ENCODE measurements at places on chromosomes 5 and 9.

DNA sequence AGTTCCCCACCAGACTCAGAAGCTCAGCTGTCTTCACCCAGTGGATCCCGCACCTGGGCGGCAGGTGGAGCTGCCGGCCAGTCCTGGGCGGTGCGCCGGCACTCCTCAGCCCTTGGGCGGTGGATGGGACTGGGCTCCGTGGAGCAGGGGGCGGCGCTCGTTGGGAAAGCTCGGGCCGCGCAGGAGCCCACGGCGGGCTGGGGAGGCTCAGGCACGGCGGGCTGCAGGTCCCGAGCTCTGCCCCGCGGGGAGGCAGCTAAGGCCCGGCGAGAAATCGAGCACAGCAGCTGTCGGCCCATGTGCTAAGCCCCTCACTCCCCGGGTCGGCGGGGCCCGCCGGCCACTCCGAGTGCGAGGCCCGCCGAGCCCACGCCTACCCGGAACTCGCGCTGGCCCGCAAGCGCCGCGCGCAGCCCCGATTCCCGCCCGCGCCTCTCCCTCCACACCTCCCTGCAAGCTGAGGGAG is 560.0 kb downstream of the BRINP1 start:
- no peak for DNase-seq
- no peak overlapping the region for H3K27ac ChIP-seq
- no peaks in the 10 kb centered on the region for H3K27me3 ChIP-seq
- no peaks in the 10 kb centered on the region for H3K36me3 ChIP-seq
- no peaks in the 10 kb centered on the region for H3K4me1 ChIP-seq
- no peak overlapping the region for H3K4me3 ChIP-seq

- peak; percentile 56 for DNase-seq
- no peak overlapping the region for H3K4me3 ChIP-seq
- H3K4me1 ChIP-seq: no peaks in the 10 kb centered on the region
Observed at GRCh38 chr5:308672-309271, 12.7 kb upstream of the AHRR start.

- DNase-seq: no peak
- H3K4me3 ChIP-seq: no peak overlapping the region
- H3K27ac ChIP-seq: no peak overlapping the region
- H3K27me3 ChIP-seq: no peaks in the 10 kb centered on the region
- H3K36me3 ChIP-seq: no peaks in the 10 kb centered on the region
Observed at GRCh38 chr9:105131981-105132380, 112.5 kb upstream of the SLC44A1 start.

- H3K27me3 ChIP-seq: peaks cover 14% of the 10 kb centered on the region
- no peaks in the 10 kb centered on the region for H3K4me1 ChIP-seq
- no peaks in the 10 kb centered on the region for H3K36me3 ChIP-seq
- H3K4me3 ChIP-seq: no peak overlapping the region
- no peak overlapping the region for H3K27ac ChIP-seq
Observed at GRCh38 chr5:31598640-31599611, 40.0 kb upstream of the PDZD2 start.

DNA sequence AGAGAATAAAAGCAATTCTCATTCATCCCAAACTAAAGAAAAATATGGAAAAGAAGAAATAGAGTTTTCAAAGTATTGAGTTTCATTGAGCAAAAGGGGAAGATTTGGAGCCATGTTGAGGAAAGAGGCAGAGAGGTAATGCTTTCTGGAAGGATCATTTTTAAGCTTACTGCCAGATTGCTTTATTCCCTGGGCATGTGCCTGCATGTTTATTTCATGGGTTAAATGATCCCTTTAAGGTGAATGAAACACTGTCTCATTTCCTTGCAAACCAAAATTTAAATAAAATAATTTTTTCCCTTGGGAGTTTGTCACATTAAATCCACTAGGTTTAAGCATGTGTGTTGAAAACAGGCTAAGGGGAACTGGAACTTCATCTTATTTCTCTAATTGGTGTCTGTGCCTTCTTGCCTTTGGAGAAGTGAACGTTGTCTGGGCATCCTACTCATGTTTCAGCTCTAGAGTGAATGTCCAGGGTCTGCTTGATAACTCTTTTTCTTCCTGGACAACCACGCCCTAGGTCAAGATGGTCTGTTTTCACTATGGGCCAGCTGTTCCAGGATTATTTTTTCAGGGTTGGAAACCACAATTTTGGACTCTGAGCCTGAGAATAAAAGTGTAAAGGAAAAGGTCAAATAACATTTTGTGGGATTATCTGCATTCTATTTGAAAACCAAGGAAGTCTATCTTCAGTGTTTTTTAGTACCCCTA is 114.1 kb upstream of the ELL2 start:
- no peaks in the 10 kb centered on the region for H3K36me3 ChIP-seq
- no peaks in the 10 kb centered on the region for H3K4me1 ChIP-seq
- no peak overlapping the region for H3K4me3 ChIP-seq
- H3K27ac ChIP-seq: no peak overlapping the region
- H3K27me3 ChIP-seq: no peaks in the 10 kb centered on the region

DNA sequence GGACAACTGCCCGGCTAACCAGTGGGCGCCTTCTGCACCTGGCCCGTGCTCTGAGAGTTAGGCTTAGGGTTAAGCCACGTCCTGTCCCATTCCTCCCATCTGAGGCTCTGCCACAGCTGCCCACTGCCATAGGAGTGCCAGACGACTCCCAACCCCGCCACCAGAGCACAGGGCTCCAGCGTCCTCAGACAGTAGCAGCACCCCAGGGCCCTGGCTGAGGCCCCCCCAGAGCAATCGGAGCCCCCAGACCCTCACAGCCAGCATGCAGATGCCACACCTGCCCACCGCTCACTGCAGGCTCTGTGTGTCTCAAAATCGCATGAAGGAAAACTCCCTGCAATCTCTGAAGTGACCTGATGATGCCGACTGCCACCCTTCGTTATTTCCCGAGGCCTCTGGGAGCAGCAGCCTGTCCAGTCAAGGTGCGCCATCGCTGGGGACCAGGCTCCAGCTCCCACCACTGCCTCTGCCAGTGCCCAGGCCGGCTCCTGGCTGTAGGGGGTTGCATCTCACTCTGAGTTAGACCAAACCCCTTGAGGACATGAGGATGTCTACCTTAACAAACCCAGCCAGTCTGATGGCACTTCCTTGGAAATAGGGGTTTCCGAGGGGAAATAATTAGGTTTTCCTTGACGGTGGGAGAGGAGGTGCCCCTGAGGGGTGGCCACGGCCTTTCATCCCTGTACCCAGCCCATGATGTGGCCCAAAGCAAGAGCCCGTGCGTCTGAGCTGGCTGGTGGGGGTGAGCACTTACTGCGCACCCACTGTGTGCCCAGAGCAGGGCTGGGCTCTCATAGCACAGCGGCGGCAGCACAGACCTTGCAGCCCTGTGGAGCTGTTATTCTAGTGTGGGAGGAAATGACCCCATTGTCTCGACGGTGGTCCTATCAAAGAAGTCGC is 58.0 kb upstream of the RNF130 start:
- DNase-seq: peak; percentile 22
- peaks cover 31% of the 10 kb centered on the region for H3K27me3 ChIP-seq
- H3K36me3 ChIP-seq: no peaks in the 10 kb centered on the region

DNA sequence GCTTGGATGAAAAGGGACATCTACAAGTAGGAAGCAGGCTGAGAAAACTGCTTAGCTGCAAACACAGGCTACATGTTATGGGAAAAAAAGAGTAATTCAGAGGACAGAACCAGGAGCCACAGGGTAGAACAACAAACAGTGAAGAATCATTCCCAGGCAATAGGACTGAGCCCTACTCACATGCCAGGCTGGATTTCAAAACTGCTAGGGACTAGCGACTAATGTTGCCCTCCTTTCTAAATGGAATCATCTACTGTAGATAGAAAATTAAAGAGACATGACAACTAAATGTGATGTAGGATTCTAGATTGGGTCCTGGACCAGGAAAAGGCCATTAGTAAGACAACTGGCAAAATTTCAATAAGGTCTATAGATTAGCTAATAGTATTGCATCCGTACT is 15.3 kb downstream of the NRG2 start:
- H3K4me1 ChIP-seq: no peaks in the 10 kb centered on the region
- no peak overlapping the region for H3K4me3 ChIP-seq
- H3K27ac ChIP-seq: no peak overlapping the region
